NCI-H1930 (cell line): ENCODE measurements at places on chromosomes 7 and 10.

DNA sequence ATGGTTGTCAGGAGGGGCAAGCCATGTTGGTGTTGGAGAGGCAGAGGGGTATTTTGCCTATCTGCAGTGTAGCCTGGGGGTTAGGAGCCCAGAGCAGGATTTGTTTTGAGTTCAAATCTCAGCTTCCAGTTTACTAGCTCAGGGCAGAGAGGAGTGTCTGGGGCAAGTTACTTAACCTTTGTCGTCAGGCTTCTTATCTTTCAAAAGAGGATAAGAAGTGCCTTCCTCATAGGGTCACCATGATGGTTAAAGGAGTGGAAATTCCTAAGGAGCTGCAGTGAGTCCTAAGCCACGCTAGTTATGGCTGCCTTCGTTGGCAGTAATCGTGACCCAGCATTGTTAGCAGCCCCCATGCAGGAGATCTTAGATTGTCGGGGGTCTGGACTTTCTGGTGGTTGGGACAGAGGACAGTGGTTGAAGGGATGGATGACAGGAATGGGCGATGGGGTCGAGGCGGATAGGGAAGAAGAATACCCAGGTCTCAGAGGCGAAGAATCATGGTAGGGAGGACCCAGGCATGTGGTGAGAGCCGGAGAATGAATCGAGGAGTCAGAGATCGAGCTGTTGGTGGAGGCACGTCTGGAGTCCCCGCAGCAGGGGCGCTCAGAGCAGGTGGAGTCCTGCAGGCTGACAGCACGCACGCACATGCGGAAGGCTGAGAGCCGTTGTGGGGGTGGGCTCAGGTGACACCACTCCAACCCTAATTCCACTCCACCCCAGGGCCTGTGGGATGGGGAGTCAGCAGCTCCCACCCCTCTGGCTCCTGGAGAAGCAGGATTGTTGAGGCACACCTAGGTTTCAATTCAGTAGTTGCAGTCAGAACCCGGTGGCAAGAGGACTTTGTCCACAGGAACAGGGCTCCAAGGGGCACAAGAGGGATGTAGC is 11.6 kb downstream of the ADCK2 start:
- no peak for DNase-seq

GRCh38 chr7:132650498-132650897 is 74.2 kb upstream of the PLXNA4 start:
- DNase-seq, result no peak

- no peak for DNase-seq
These were observed 612.6 kb downstream of the AUTS2 start for GRCh38 chr7:70210936-70211310.

- DNase-seq, result no peak
These were observed 478.2 kb upstream of the FOXK1 start for GRCh38 chr7:4203626-4204512.

DNA sequence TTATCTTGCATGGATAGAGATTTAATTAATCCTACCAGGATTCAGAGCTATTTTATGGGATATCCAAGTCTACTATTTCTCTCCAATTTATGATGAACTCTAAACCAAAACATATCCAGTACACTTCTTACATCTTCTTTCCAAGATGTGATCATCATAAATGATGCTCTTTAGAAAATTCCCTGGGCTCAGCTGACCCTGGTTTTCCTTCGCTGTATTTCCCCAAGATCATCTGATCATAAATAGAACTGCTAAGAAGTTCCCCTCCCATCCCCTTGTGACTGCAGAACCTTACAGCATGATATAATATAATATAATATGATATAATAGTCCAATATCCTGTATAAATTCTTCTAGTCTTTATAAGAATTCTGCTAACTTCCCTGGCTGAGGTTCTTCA is 114.6 kb upstream of the LYZL2 start:
- no peak for DNase-seq
